ENCODE measurements at places on chromosomes 7 and 10. TPM values are rescaled to one million over a fixed set of nuclear protein-coding genes. Genes with fewer than 3 reads are reported as not detected.

Gene AKR1D1
- total RNA-seq, result not detected

DNA sequence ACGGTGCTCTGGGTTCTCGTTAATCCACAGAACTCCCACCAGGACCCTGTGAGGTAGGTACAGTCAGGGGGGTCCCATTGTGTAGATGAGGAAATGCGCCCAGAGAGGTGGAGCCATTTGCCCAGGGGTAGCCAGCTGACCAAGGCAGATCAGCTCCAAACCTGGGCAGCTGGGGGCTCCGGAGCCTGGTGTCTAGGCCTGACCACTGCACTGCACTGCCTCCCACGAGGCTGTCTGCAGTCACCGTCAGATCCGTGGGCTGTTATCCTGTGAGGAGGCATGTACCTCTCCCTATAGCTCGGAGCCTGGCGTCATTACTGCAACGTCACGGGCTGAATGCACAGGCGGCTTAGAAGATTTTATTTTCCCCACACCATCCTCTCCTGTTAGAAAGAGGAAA, 411.8 kb upstream of the FOXK1 start:
- DNase-seq, result no peak
- no peaks in the 10 kb centered on the region for H3K4me1 ChIP-seq
- no peaks in the 10 kb centered on the region for H3K27me3 ChIP-seq
- H3K4me3 ChIP-seq, result no peak overlapping the region

GRCh38 chr7:35755711-35756110, 45.1 kb upstream of the SEPTIN7 start:
- DNase-seq, result no peak
- no peak overlapping the region for H3K4me3 ChIP-seq
- H3K27ac ChIP-seq, result no peak overlapping the region

- no peak overlapping the region for H3K4me3 ChIP-seq
- H3K36me3 ChIP-seq, result peaks cover 79% of the 10 kb centered on the region
- no peaks in the 10 kb centered on the region for H3K27me3 ChIP-seq
- no peak overlapping the region for H3K27ac ChIP-seq
- peaks cover 10% of the 10 kb centered on the region for H3K4me1 ChIP-seq
- no peak for DNase-seq
Measured at GRCh38 chr10:87804939-87805569, 13.0 kb downstream of the ATAD1 start.

- H3K27ac ChIP-seq, result no peak overlapping the region
- H3K4me3 ChIP-seq, result no peak overlapping the region
- peaks cover 4% of the 10 kb centered on the region for H3K27me3 ChIP-seq
Measured at GRCh38 chr7:1041551-1042491, 2.5 kb upstream of the GPR146 start.

Gene CDC123
- 84.6 TPM for total RNA-seq

Gene ARHGEF35
- 3.9 TPM for total RNA-seq

- DNase-seq, result no peak
- H3K36me3 ChIP-seq, result no peaks in the 10 kb centered on the region
- no peak overlapping the region for H3K4me3 ChIP-seq
- H3K27ac ChIP-seq, result no peak overlapping the region
Measured at GRCh38 chr10:98481404-98481945, 34.7 kb upstream of the HPS1 start.

GRCh38 chr7:41881331-41882130, 178.6 kb upstream of the INHBA start:
- H3K27ac ChIP-seq, result peak overlapping the region; percentile 91
- H3K4me1 ChIP-seq, result peaks cover 76% of the 10 kb centered on the region
- H3K36me3 ChIP-seq, result no peaks in the 10 kb centered on the region
- no peaks in the 10 kb centered on the region for H3K27me3 ChIP-seq
- peak overlapping the region; percentile 80 for H3K4me3 ChIP-seq

- H3K27me3 ChIP-seq, result no peaks in the 10 kb centered on the region
- no peak overlapping the region for H3K4me3 ChIP-seq
- H3K36me3 ChIP-seq, result no peaks in the 10 kb centered on the region
- H3K27ac ChIP-seq, result no peak overlapping the region
Measured at GRCh38 chr10:77234599-77234998, 403.0 kb downstream of the KCNMA1 start.

DNA sequence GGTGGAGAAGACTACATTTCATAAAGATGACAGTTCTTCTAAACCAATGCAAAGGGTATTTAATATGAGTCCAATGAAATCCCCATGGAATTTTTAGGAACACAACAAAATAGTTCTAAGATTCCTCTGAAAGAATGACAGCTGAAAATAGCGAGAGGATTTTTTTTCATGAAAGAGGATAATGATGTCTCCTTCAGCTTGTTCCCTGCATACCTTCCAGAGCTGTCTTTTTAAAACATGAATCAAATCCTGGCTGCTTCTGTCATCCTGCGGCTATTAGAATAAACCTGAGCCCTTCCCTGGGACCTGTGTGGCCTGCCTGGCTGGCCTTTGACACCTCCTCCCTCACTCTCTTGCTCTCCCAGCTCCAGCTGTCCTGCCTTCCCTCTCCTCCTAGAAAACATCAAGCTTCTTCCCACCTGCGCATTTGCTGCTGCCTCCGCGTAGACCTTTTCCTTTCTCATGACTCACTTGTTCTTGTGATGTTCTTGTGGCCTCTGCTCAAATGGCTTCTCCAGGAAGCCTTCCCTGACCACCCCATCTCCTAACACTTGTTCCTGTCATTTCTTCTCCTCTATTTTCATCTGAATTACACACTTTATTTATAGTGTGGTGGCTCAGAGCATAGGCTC, 57.4 kb downstream of the EEPD1 start:
- peaks cover 2% of the 10 kb centered on the region for H3K4me1 ChIP-seq
- H3K27ac ChIP-seq, result no peak overlapping the region
- H3K4me3 ChIP-seq, result no peak overlapping the region
- DNase-seq, result no peak

GRCh38 chr7:90931986-90932916, 332.0 kb upstream of the FZD1 start:
- H3K27me3 ChIP-seq, result no peaks in the 10 kb centered on the region
- H3K4me1 ChIP-seq, result peaks cover 38% of the 10 kb centered on the region
- H3K27ac ChIP-seq, result peak overlapping the region; percentile 21
- no peak for DNase-seq
- peaks cover 31% of the 10 kb centered on the region for H3K36me3 ChIP-seq

DNA sequence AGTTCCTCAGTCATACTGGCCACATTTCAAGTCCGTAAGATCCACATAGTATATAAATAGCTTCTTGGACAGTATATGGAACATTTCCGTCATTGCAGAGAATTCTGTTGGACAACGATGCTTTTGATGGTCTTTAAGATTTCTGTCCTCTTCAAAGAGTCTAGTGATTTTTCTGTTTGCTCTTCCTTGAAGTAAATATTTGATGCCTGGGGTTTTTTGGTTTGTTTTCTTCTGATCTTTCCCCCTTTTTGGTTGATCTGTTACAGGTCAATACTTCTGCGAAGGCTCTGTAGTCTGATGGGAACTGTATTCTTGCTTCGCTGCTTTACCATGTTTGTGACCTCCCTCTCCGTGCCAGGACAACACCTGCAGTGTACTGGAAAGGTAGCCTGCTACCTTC, 42.3 kb upstream of the VDAC2 start:
- H3K4me3 ChIP-seq, result no peak overlapping the region
- no peaks in the 10 kb centered on the region for H3K27me3 ChIP-seq
- H3K27ac ChIP-seq, result no peak overlapping the region
- H3K4me1 ChIP-seq, result peaks cover 16% of the 10 kb centered on the region
- DNase-seq, result no peak
- peaks cover 61% of the 10 kb centered on the region for H3K36me3 ChIP-seq

DNA sequence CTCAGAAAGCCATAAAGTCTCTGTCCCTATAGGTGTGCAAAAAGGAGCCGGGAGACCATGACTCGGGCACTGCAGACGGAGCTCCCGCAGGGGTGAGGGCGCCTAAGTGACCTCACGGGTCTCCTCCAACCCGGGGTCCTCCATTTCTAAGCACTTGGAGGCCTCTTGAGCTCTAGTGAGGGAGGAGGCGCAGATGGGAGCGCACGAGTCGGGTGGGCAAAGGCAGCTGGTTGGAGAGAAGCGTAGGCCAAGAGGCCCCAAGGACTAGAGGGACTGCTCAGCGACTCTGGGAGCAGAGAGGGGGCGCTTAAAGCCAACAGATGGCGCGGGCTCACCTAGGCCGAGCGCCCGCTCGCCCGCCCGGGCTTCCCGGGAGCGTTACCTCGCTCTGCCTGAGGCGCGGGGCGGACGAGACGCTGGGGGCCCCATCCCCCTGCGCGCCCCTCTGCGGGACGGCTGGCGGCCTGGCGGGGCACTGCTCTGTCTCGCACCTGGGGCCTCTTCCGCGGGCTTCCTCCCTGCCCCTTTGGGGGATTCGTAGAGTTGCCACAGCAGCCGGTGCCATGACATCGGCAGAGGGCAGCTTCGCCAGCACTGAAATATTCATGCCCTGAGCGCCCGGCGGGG, 523 bp upstream of the CDH23 start:
- DNase-seq, result peak; percentile 54
- H3K4me1 ChIP-seq, result peaks cover 8% of the 10 kb centered on the region
- no peak overlapping the region for H3K27ac ChIP-seq

DNA sequence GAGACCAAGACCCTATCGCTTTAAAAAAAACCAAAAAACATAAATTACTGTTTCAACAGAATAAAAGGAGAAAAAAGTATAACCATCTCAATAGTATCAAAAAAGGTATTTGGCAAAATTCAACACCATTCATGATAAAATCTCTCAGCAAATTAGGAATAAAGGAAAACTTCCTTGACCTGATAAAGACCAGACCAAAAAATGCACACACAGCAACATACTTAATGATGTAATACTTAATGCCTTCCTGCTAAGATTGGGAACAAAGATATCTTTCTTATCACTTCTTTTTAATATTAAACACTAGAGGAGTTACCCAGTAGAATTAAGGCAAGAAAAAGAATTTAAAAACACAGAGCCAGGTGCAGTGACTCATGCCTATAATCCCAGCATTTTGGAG, 79.3 kb downstream of the CNOT4 start:
- H3K4me3 ChIP-seq, result no peak overlapping the region
- H3K27ac ChIP-seq, result no peak overlapping the region
- H3K27me3 ChIP-seq, result no peaks in the 10 kb centered on the region
- DNase-seq, result no peak
- H3K36me3 ChIP-seq, result peaks cover 54% of the 10 kb centered on the region
- H3K4me1 ChIP-seq, result peaks cover 30% of the 10 kb centered on the region

Gene PLCE1
- total RNA-seq, result not detected

Gene INA
- total RNA-seq, result not detected

- peaks cover 3% of the 10 kb centered on the region for H3K36me3 ChIP-seq
- H3K4me3 ChIP-seq, result no peak overlapping the region
- DNase-seq, result no peak
- H3K4me1 ChIP-seq, result no peaks in the 10 kb centered on the region
- H3K27me3 ChIP-seq, result peaks cover 4% of the 10 kb centered on the region
Measured at GRCh38 chr10:48448796-48449195, 142.3 kb downstream of the MAPK8 start.

GRCh38 chr7:125154930-125155329, 225.3 kb upstream of the POT1 start:
- no peak overlapping the region for H3K27ac ChIP-seq
- no peaks in the 10 kb centered on the region for H3K27me3 ChIP-seq
- no peaks in the 10 kb centered on the region for H3K4me1 ChIP-seq
- no peak for DNase-seq
- no peaks in the 10 kb centered on the region for H3K36me3 ChIP-seq
- H3K4me3 ChIP-seq, result no peak overlapping the region

GRCh38 chr10:67925449-67926005, 41.1 kb downstream of the SIRT1 start:
- DNase-seq, result no peak
- no peak overlapping the region for H3K27ac ChIP-seq
- H3K27me3 ChIP-seq, result no peaks in the 10 kb centered on the region
- H3K4me1 ChIP-seq, result no peaks in the 10 kb centered on the region
- peaks cover 72% of the 10 kb centered on the region for H3K36me3 ChIP-seq

- peaks cover 8% of the 10 kb centered on the region for H3K4me1 ChIP-seq
- H3K4me3 ChIP-seq, result no peak overlapping the region
- no peaks in the 10 kb centered on the region for H3K36me3 ChIP-seq
- no peak for DNase-seq
Measured at GRCh38 chr10:131312478-131312836, 936 bp upstream of the TCERG1L start.

Gene DNAJC12
- total RNA-seq, result 0.31 TPM

GRCh38 chr7:92735707-92736106, 100.7 kb downstream of the CDK6 start:
- H3K27me3 ChIP-seq, result no peaks in the 10 kb centered on the region
- peaks cover 23% of the 10 kb centered on the region for H3K4me1 ChIP-seq
- H3K27ac ChIP-seq, result no peak overlapping the region
- H3K36me3 ChIP-seq, result no peaks in the 10 kb centered on the region

Gene ITIH2
- not detected for total RNA-seq

GRCh38 chr7:143284591-143285469, at the start of gene TMEM139:
Gene TMEM139 (plus strand): TSS chr7:143284958. CDS start chr7:143285958, 1,000 bp downstream.
- H3K27me3 ChIP-seq, result no peaks in the 10 kb centered on the region
- H3K4me3 ChIP-seq, result peak within 1 kb of the TSS; percentile 59
- no peak for DNase-seq
- H3K4me1 ChIP-seq, result peaks cover 43% of the 10 kb centered on the region
- peak within 1 kb of the TSS; percentile 80 for H3K27ac ChIP-seq

- H3K27me3 ChIP-seq, result peaks cover 11% of the 10 kb centered on the region
- no peak overlapping the region for H3K4me3 ChIP-seq
- peaks cover 9% of the 10 kb centered on the region for H3K4me1 ChIP-seq
- peaks cover 8% of the 10 kb centered on the region for H3K36me3 ChIP-seq
- no peak overlapping the region for H3K27ac ChIP-seq
Measured at GRCh38 chr7:132779164-132779563, 202.9 kb upstream of the PLXNA4 start.

DNA sequence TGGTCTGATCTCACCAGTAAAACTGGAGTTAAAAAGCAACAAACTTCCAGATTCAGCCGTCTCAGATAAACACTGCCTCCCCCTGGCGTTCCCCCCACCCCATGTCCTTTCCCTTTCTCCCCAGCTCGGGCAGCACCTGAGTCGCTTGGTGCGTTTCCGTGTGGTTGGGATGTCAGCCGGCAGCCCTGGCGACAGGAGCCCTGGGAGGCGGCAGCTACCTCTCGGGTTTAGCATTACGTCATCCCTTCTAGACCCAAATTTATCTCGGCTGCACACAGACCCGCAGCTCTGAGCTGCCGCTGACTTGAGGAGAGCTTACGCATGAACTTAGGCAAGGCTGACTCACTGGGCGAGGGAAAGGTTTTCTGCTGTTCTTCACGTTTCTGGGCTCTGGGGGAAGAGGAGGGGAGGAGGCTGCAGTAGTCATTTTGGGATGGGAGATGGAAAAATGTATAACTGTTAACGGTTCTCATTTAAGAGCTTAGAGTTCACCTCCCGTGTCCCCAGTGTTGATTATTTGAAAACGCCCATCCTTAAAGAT, 14.4 kb downstream of the MXI1 start:
- peaks cover 2% of the 10 kb centered on the region for H3K36me3 ChIP-seq
- H3K4me3 ChIP-seq, result peak overlapping the region; percentile 78
- no peaks in the 10 kb centered on the region for H3K27me3 ChIP-seq
- peaks cover 28% of the 10 kb centered on the region for H3K4me1 ChIP-seq
- peak overlapping the region; percentile 68 for H3K27ac ChIP-seq

DNA sequence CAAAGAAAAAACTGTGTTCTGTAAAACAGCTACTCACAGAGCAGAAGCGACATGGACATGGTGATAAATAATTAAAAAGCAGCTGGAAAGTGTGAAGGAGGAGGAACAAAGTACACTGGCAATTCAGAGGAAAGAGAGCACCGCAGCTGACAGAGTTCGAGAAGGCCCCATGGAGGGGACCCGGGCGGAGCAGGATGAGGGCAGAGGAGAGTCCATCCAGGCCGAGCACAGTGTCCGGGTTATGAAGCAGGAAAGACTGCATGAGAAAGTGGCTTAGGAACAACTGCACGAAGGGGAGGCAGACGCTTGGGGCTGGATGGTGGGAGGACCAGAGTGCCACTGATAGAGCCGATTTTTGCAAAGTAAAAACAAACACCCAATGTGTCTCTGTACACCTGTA, 185.5 kb downstream of the ZMYND11 start:
- H3K4me1 ChIP-seq, result peaks cover 52% of the 10 kb centered on the region
- no peak overlapping the region for H3K4me3 ChIP-seq
- DNase-seq, result no peak
- H3K27ac ChIP-seq, result no peak overlapping the region

Measured in activated B cell treated with CpG ODN at 0.5 μM for 24 hours (primary cell).